Pancreas (tissue), 10 donors: ENCODE measurements at places on chromosomes 7 and 10. TPM values are rescaled to one million over a fixed set of nuclear protein-coding genes. Genes with fewer than 3 reads are reported as not detected.

GRCh38 chr7:29611941-29612544 is 48.4 kb downstream of the PRR15 start:
- H3K27ac ChIP-seq: no peak overlapping the region
- H3K4me3 ChIP-seq: no peak overlapping the region
- H3K27me3 ChIP-seq: no peaks in the 10 kb centered on the region
- no peak for DNase-seq
- no peaks in the 10 kb centered on the region for H3K4me1 ChIP-seq

The DNAJB12 gene
- 17.1 TPM for total RNA-seq

The COA1 gene
- 31.6 TPM for total RNA-seq

The MYO1G gene
- total RNA-seq: 3.1 TPM

GRCh38 chr10:85098835-85099521 is 770.6 kb downstream of the CCSER2 start:
- no peaks in the 10 kb centered on the region for H3K36me3 ChIP-seq
- H3K27me3 ChIP-seq: no peaks in the 10 kb centered on the region
- no peaks in the 10 kb centered on the region for H3K4me1 ChIP-seq
- DNase-seq: no peak
- no peak overlapping the region for H3K4me3 ChIP-seq

The ARHGEF35 gene
- total RNA-seq: 5.1 TPM

DNA sequence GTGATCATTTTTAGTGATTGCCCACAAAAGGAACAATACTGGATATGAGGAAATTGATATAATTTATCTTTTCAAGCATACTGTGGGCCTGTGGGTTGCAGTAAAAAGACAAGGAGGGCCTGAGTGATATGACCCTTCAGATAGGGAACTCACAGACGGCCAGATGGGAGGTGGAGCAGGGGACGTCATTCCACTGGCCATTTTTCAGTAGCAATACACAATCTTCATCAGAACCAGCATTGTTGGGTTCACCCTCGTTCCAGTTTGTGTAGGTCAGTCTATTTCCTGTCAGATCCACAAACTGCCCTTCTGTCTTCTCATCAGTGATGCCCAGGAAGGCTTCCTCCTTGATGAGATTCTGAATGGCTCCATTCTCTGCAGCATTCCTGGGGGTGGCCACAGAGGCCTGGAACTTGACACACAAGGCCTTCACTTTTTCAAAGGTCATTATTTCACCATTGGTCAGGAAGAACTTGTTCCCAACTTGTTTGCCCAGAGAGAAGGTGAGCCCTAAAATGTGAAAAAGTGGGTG is 4.5 kb downstream of the MBL2 start:
- H3K4me1 ChIP-seq: no peaks in the 10 kb centered on the region
- H3K27ac ChIP-seq: no peak overlapping the region
- DNase-seq: no peak
- no peaks in the 10 kb centered on the region for H3K36me3 ChIP-seq
- no peaks in the 10 kb centered on the region for H3K27me3 ChIP-seq
- no peak overlapping the region for H3K4me3 ChIP-seq

DNA sequence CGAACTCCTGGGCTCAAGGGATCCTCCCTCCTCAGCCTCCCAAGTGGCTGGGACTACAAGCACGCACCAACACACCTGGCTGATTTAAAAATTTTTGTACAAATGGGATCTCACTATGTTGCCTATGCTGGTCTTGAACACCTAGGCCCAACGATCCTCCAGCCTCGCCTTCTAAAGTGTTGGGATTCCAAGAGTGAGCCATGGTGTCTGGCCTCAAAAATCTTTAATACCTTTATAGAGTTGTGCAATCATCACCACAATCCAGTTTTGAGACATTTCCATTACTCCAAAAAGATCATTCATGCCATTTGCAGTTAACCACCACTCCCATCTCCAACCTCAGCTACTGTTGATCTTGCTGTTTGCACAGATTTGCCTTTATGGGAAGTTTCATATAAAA is 165.4 kb downstream of the LYZL1 start:
- H3K27me3 ChIP-seq: no peaks in the 10 kb centered on the region
- H3K4me3 ChIP-seq: no peak overlapping the region
- H3K27ac ChIP-seq: no peak overlapping the region
- no peak for DNase-seq
- H3K36me3 ChIP-seq: no peaks in the 10 kb centered on the region
